NCI-H2029 (cell line): ENCODE measurements at places on chromosomes 7 and 10.

DNA sequence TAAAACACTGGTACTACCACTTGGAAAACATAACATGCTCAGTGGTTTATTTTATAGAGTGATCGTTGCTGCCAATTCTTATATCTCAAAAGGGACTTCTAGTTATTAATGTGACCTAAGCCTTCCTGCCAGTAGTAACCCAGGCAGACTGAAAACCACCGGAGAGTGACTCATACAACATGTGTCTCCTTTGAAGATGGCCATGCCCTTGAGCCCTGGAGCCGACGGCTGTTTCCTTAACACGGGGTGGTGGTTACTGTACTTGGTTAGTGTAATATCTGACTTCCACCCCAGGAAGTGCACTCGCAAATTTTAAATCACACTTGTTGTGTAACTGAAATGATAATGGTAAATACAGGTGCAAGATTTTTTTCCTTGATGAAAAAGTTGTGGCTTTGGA, 30.5 kb downstream of the JAKMIP3 start:
- DNase-seq, result no peak

- DNase-seq, result no peak
These were observed 155.4 kb downstream of the ADK start for GRCh38 chr10:74306227-74306982.

GRCh38 chr7:121334875-121335648, 6.3 kb downstream of the WNT16 start:
- DNase-seq, result no peak

DNA sequence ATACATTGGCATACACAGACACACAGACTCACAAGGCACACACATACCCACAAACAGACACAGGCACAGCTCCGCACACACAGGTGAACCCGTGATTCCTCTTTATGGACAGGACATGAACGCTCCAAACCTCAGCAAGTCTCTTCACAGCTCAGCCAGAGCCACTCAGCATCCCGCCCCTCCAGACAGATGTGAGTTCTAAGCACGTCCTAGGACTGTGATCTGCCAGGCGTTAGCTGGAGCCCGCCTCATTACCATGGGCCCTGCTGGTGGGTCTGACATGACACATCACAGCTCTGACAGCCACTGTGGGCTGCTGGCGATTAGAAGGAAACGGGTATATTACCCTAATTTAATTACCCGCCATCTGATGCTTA, 176.7 kb upstream of the PPP2R2D start:
- no peak for DNase-seq

DNA sequence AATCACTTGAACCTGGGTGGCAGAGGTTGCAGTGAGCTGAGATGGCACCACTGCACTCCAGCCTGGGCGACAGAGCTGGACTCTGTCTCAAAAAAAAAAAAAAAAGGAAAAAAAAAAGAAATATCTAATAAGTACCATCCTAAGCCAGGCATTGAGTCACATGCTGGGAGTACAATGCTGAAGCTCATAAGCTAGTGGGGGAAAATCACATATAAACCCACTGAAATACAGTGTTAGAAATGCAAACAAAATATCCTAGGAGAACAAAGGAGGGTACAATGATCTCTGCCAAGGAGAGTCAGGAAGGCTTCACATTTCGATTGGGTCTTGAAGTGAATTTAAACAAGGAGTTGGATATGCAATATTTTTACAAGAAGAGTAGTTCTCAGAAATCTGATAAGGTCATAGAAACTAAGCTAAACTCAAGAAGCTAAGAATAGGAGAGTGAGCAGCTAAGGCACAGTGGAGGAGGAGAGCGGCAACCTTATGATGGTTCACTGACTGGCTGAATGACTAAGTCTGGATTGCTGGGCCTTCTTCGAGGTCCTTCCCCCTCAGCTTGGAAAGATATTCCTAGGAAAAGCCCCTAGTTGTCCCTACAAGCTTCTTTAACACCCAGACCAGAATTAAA, 115.5 kb downstream of the PHTF2 start:
- no peak for DNase-seq

GRCh38 chr7:157687158-157687557, 350.4 kb downstream of the DNAJB6 start:
- DNase-seq, result no peak

DNA sequence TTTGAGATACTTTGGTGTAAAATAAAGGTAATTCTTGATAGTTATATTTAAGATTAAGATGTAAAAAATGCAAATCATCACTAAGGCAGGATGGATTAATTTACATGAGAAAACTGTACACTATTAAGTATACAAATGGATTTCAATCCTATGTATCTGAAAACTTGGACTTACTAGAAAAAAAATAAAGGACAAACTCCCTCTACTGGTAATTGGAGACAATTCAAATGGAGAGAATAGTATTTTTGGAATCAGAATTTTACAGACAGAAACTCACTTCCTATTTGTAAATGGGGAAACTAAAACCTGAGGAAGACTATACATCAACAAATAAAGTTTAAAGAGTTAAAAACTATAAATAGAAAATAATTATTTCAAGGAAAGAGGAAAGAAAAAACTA, 62.6 kb downstream of the CUL2 start:
- DNase-seq, result no peak

DNA sequence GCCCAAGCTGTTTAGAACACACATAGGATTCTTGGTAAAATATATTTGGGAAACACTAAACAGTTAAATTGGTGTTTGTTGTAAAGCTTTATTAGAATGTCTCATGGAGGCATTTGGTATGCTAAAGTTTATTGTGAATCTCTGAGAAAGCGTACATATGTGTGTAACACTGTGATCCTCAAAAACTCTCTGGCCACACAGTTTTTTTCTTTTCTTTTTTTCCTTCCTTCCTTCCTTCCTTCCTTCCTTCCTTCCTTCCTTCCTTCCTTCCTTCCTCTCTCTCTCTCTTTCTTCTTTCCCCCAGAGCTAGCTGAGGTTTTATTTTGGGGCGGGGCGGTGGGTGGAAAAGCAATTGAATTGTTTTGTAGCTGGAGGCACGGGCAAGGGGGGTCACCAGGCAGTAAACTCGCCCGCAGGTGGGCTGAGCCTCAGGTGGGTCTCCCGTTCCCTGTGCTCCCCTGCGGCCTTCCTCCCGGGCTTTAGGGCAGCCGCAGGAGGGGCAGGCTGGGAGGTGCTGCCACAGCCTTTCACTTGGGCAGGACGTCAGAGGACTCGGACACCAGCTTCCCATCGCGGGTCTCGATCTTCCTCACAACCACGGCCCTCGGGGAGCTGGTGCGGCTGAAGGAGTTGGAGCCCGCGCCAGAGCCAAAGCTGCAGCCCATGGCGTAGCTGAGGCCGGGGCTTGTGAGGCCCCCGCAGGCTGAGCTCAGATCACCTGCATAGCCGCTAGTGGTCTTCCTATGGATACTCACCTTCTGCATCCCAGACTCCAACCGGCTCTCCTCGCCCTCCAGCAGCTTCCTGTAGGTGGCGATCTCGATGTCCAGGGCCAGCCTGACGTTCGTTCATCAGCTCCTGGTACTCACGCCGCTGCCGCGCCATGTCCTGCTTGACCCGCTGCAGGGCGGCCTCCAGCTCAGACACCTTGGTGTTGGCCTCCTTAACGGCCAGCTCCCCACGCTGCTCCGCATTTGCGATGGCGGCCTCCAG, 459.0 kb downstream of the GATA3 start:
- no peak for DNase-seq

DNA sequence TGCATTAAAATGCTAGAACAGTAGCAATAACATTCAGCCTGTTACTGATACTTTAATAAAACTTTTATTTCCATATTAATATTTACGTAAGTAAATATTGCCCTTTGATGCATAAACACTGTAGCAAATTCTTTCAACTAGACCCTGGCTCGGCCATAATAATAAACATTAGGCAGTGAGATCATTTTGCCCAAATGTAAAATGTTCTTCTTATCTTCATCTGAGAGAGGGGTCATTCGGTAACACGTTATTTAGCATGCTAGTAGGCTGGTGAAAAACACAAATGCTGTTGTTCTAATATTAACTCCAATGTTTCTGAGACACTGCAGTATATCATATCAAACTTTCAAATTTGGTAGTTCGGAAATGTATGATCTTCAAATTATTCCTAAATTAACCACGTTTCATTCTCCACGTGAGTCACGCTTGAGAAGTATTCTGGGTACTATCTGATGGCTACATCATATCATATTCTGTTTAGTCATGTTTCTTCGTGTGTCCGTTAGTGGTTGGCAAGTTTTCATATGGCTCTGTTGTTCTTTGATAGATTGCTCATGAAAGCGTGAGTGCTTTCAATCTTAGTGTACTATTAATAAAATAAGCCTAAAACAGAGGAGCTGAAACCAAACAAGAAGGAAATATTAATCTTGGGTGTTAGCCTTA, 145.8 kb downstream of the NSUN6 start:
- DNase-seq, result no peak

GRCh38 chr7:93202594-93203250, 23.5 kb downstream of the HEPACAM2 start:
- no peak for DNase-seq

DNA sequence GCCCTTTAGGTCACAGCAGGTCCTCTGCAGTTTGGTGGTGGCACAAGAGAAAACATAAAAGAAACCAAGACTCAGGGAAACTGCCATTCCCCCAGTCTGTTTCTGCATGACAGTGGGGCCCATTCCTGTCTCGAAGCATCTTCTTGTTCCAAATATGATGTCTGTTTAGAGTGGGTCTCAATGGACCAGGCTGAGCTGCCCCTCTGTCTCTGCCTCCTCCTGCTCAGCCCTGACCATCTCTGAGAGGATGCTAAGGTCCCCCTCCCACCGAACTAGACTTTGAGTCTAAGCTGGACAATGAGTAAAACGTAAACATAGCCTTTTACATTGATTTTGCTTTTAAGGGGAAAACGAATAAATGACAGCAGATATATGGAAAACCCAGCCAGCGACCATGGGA, 40.4 kb downstream of the CLEC2L start:
- DNase-seq, result no peak

DNA sequence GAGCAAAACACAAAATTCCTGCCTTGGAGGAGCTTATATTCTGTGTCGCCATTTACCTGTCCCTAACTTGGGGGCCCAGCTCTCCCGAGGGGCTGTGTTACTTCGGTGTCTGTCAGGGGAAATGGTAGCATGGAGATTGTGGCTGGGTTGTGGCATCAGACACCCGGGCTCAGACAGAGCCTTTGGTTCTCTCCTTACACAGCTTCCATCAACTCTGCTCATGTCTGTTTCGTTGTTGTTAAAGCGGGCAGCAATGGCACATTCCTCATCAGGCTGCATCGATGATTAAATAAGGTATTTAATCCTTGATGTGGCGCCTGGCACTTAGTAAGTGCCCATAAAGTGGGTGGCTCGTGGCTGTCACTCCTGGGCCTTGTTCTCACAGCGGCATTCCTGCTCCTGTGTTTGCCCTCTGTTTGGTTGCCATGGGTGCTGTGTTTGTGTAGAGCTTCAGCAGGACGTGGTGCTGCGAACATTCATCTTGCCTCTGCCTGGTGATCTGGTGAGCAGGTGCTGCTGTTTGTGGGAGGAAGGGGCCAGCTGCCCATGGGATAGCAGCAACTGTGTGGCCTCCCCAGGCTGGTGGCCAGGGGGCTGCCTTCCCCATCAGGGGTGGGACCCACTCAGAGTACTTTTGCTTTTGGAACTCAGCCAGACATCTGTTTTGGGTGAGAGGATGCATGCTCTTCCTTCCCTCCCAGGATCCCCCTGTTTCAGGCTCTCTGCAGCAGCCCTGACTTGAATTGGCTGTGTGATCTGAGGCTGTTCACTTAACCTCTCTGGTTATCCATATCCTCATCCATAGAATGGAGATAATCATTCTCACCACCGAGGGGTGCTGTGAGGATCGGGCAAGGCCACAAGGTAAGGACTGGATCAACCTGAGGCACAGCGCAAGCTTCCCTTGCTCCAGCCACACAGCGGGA, 207.2 kb upstream of the SVIL start:
- DNase-seq, result peak; percentile 84

DNA sequence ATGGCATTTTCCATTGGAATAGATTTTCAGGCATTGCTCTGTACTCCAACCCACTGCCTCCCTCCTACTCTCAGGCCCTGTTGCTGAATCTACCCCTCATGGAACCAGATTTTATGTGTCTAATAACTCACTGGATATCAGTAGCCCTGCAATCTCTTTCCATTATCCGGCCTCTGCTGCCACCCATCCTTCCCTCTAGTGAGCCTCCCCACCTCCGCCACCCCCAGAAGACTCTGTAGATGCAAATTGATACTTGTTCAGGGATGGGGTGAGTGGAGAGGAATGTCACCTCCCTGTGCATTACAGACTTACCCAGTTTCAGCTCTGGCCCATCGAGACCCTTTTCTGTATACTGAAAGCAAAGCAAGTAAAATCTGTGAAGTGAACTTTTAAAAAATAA, 52.3 kb upstream of the PHYHIPL start:
- no peak for DNase-seq

DNA sequence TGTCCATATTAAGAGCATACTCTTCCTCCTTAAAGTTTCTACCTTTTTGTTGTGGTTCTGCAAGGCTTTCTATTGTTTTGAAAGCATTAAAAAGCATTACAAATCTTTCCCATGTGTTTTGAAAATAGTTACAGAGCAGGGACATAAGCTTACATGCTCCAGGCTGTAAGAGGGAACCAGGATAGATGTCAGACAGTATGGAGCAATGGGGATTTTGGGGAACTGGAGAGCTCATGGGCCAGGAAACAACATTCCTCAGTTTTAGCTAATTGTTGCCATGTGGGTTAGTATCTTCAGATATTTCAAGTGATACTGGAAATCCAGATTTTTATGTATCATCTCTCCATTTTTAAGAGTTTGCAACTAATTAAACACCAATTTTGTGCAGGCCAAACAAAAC, 3.5 kb downstream of the MDFIC start:
- no peak for DNase-seq

- peak; percentile 50 for DNase-seq
These were observed 1.9 kb downstream of the COBL start for GRCh38 chr7:51314726-51315125.

DNA sequence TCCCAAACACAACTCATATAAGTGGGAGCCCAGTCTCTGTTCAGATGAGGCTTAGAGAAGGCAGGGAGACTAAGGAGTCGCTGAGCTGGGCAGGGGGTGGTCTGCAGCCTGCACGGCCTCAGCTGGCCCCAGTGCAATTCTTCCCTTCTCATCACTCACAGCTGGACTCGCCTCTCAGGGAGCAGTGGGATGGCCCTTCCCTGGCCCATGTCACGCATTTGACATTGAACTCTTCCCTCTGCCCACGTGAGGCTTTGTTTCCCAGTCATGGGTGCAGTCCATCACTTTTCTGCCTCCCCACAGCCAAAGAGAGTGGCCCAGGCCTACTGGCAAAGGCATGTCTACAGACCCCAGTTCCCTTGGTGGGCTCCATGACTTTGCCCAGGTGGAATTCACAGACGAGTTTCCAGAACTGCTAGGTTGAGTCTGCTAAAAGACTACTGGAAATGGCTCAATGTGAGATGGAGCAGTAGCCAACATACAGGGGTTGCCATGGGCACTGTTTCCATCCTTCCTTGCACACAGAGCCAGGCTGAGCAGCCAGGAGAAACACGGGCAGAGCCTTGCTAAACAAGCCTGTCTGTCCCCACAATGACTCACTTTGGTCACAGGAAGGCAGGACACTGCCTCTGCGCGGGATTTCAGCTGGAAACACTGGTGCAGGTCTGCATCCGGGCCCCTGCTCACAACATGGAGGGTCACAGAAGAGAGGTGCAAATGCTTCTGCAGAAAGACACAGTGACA, 90.1 kb downstream of the OAT start:
- no peak for DNase-seq
